Smooth muscle cell of the brain vasculature (primary cell): ENCODE measurements at places on chromosomes 13 and 19.

- DNase-seq: no peak
Measured at GRCh38 chr13:33744589-33745369, 73.2 kb upstream of the RFC3 start.

DNA sequence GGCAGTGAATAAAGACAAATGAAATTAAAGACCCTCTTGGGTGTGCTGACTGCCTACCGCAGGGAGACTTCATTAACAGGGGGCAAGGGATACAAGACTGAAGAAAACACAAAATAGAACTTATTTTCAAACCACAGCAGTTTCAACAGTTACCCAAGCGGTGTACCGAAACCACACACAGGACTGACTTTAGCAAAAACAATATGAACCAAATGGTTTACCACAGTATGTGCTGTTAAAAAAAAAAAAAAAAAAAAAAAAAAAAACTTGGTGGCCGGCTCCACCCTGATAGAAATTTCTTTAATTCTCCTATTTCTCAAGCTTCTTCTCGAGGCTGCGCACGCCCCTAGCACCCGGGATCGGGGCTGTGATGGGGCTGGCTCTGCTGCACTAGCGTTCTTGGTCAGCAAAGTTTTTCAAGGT is 42.6 kb downstream of the KLF2 start:
- no peak for DNase-seq

DNA sequence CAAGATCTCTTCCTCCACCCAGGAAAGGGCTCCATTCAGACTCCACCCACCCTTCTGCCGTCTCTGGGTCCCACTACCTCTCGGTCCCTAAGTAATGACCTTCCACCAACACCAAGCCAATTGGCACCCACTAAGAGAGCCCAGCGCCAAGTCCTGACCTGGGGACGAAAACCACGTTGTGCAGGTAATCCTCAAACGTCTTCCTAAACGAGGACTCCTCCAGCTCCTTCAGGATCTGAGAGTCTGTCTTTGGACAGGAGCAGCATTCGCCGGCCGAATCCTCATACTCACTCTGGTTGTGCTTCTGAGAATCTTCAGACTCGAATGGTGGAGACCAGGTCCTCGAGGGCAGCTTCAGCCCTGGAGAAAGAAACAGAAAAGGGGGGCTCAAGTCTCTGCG is 83.1 kb downstream of the ZNF557 start:
- DNase-seq: no peak

DNA sequence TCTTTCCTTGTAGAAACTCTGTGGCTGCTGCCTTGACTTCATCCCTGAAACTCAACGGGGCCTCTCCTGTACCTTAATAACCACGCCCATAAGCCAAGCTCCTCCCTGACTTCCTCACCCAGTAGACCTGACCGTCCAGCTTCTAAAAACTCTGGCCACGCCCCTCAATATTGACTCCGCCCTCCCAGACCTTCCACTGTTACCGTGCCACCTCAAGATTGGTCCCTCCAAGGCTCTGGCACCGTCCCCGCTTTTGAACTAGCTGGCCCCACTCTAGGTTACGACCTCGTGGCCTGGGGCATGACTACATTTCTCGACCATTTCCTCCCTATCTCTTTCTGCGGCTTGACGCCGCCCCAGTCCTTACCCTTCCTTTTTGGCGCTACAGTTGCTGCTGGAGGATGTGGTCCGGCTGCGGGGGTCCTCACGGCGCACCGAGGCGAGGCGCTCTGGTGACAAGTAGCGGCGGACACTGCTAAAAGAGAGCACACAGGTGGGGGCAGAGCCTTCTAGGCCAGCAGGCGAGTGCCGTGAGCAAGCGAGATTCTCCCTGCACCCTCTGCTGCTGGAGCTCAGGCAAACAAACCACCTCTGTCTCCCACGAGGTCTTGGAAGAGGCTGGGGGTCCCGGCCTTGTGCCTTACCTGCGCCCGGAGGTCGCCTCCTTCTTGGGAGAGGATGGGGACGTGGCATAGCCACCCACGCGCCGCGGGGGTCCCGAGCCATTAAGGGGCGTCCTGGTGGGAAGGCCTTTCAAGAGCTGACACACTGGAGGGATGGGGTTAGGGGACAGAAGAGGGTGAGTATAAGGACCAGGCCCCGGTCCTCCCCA is 2.3 kb upstream of the EML2 start:
- DNase-seq: no peak
